Neural cell (in vitro differentiated cells): ENCODE measurements at places on chromosomes 16 and 17. TPM values are rescaled to one million over a fixed set of nuclear protein-coding genes. Genes with fewer than 3 reads are reported as not detected.

Gene C17orf50
- polyA plus RNA-seq: not detected in 2 replicates

Gene SRCIN1
- 18.0 and 22.8 TPM in 2 replicates for polyA plus RNA-seq

Gene GNAO1
- 31.5 and 39.3 TPM in 2 replicates for polyA plus RNA-seq

Gene KCNG4
- polyA plus RNA-seq: not detected in 2 replicates

Gene HEATR9
- not detected in 2 replicates for polyA plus RNA-seq

Gene CDK3
- 29.2 and 42.8 TPM in 2 replicates for polyA plus RNA-seq

Gene HP
- not detected in 2 replicates for polyA plus RNA-seq

Gene MT1X
- polyA plus RNA-seq: 3.0 and 8.1 TPM in 2 replicates

Gene EMC6
- polyA plus RNA-seq: 61.7 and 87.8 TPM in 2 replicates

Gene GJC1
- 8.0 and 9.0 TPM in 2 replicates for polyA plus RNA-seq

Gene HAS3
- 12.5 and 30.1 TPM in 2 replicates for polyA plus RNA-seq

Gene KRTAP1-3
- not detected in 2 replicates for polyA plus RNA-seq

Gene KREMEN2
- 0.71 TPM in 1 of 2 replicates, not detected in the other for polyA plus RNA-seq

Gene TLCD2
- polyA plus RNA-seq: 0.08 and 0.14 TPM in 2 replicates

Gene DNAH2
- polyA plus RNA-seq: 2.0 and 2.1 TPM in 2 replicates

Gene GNG13
- not detected in 2 replicates for polyA plus RNA-seq

Gene EPX
- polyA plus RNA-seq: not detected in 2 replicates

Gene TEKT1
- polyA plus RNA-seq: 0.06 TPM in 1 of 2 replicates, not detected in the other

Gene CACNG3
- polyA plus RNA-seq: not detected in 2 replicates

Gene SEPTIN1
- 0.38 TPM in 1 of 2 replicates, not detected in the other for polyA plus RNA-seq

Gene CHST6
- 0.02 TPM in 1 of 2 replicates, not detected in the other for polyA plus RNA-seq

Gene SLC16A11
- not detected in 2 replicates for polyA plus RNA-seq

Gene CNTD1
- 0.21 and 1.2 TPM in 2 replicates for polyA plus RNA-seq

Gene GUCY2D
- polyA plus RNA-seq: 0.07 and 0.10 TPM in 2 replicates

Gene IL21R
- polyA plus RNA-seq: 0.08 TPM in 1 of 2 replicates, not detected in the other

Gene NEUROD2
- not detected in 2 replicates for polyA plus RNA-seq

Gene SLC52A1
- polyA plus RNA-seq: not detected in 2 replicates

Gene SLC13A2
- polyA plus RNA-seq: not detected in 2 replicates

Gene SPAG7
- polyA plus RNA-seq: 66.4 and 67.7 TPM in 2 replicates

Gene SCARF1
- polyA plus RNA-seq: 3.0 and 5.4 TPM in 2 replicates

Gene NHERF2
- polyA plus RNA-seq: 3.4 and 4.1 TPM in 2 replicates

Gene SPDYE4
- polyA plus RNA-seq: not detected in 2 replicates

Gene ETV4
- 0.12 and 0.61 TPM in 2 replicates for polyA plus RNA-seq

Gene MYH3
- 0.74 and 3.2 TPM in 2 replicates for polyA plus RNA-seq

Gene TNFSF13
- 0.15 TPM in 1 of 2 replicates, not detected in the other for polyA plus RNA-seq

Gene KRT24
- polyA plus RNA-seq: 0.83 TPM in 1 of 2 replicates, not detected in the other

Gene KRT40
- polyA plus RNA-seq: not detected in 2 replicates

Gene CCL13
- not detected in 2 replicates for polyA plus RNA-seq

Gene THOC6
- 11.4 and 23.0 TPM in 2 replicates for polyA plus RNA-seq

Gene P2RX5
- 7.0 and 9.0 TPM in 2 replicates for polyA plus RNA-seq
